ENCODE measurements at places on chromosomes 7 and 10. TPM values are rescaled to one million over a fixed set of nuclear protein-coding genes. Genes with fewer than 3 reads are reported as not detected.

DNA sequence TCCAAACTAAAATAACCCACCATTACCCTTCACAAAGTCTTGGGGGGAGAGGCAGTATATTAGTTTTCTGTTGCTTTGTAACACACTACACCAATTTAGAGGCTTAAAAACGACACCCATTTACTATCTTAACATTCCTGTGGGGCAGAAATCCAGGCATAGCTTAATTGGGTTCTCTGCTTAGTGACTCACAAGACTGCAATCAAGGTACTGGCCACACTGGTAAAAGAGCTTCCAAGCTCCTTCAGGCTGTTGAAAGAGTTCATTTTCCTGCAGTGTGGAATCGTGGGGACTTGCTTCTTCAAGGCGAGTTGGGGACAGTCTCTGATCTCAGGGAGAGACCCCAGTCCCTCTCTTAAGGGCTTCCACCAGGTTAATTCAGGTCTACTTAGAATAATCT is 139.1 kb downstream of the XPNPEP1 start:
- no peak for DNase-seq

DNA sequence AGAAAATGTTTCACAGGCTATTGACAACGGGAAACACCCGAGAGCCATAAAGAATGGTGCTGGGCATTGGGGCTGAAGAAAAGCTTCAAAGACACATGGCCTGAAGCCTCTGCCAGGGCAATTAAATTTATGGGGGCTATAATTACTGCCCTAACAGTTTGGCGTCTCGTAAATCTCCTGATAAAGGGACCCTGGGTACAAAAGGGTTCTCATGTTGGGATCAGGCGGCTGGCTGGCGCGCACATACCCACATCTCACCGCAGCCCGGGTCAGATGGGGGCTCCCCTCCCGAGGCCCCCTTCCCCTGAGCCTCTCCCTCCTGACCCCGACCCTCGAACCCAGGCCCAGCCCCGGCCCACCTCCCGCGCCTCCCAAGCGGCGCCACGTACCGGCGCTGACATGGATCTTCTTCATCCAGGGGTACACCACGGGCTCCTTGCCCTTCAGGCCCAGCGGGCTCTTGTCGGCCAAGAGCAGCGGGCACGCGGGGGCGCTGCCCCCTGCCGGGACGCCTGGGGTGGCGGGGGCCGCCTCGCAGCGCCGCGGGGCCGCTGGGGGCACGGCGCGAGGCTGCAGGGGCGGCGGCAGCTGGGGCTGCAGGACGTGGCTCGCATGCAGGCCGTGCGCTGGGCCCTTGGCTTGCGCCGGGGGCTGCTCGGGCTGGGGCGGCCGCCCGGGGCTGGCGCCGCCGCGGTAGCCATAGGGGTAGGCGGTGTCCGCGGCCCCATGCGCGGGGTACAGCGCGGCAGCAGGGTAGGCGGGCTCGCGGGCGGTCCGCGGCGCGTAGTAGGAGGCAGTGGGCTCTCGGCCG is 623 bp downstream of the HOXA4 start:
- no peak for DNase-seq

DNA sequence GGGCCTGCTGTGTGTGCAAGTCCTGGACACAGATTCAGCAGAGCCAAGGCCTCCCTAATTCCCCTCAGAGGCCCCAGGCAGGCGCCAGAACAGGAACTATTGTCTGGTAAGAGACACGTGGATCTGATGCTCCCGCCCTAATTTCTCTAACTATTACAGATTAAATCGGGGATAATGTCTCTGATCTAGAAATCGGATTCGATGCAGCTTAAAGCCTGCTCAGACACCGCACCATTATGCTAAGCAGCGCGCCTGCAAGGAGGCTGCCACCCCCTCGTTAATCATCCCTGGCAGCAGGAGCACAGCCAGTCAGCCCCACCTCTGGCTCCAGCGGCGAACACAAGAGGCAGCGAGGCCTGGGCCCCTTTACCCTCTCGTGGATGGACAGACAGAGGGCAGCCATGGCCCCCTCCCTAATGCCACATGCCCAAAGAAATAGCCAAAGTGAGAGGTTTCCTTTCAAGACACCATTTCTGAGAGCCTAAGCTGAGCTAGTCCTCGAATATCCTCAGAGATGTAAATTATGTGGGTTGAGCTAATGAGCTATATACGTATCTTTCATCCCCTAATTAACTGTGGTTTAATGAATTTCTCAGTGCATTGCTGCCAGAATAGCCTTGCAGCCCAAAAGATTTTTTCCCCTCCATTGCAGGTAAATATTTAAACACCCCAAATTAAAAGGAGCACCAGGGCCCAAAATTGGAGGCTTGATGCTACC is 122.1 kb downstream of the GRID1 start:
- DNase-seq: no peak

DNA sequence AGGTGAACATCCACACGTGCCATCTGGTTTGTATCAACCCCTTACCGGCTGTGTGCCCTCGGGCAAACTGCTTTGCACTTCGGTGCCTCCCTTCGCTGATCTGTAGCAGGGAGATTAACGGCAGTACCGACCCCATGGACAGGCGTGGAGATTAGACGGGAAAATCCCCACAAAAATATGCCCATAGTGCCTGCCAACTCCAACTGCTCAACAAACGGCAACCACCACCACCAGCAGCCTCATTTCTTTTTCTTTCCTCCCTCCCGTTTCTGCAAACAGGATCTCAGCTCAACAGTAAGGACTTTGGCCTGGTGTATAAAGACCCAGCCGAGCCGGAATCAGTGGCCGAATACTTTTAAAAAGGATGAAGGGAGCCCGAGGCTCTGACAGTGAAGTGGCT is 31.0 kb downstream of the CHST15 start:
- no peak for DNase-seq

DNA sequence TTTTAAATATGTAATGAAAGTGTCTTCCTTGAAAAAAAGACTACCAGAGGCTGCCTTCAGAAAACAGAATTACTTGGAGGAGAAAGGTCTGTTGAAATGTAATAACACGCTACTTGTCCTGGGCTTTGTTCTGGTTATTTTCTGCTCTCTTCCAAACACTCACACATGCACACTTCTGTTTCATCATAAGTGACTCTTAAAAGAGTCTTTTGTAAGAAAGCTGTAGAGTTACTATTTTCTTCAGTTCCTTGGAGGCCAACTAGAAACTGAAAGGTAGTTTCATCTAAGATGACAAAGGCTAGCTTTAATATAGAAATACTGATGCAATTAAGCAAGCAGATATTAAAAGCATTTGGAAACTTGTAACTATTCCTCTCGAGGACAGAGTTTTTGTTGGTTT is 39.1 kb downstream of the TASOR2 start:
- DNase-seq: no peak

DNA sequence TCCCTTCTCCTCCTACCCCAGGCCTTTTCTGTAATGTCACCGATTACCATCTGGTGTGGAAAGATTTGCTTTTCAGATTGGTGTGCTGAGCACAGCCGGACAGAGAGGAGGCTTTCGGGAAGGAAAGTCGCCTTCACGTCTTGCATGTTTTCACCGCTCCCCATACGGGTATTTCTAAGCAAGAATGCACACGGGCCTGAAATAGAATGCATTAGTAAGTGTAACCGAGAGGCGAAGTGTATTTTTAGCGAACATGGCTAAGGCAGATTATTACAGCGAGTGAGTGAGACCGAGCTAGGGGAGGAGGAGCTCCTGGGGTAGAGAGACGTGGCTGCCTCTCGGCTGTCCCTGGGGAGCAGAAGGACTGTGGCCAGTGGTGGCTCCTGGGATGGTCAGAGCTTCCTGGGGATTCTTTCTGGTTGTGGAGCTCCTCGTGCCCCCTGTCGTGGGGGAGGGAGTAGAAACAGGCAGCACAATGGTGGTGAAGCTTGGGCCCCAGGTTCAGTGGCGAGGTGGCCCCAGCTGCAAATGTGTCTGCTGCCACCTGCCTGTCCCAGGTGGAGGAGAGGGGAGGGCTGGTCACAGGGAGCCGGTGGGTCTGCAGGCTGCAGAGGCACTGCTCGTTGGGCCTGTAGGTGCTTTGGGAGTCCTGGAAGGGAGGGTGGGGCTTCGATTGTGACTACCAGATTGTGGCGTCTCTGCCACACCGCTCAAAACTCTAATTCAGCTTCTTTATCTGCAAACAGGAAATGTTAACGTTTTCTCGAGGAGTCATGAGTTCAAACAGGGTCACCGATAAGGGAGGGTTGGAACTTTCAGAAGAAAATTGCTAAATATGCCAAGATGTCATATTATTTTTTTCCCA is 135.8 kb downstream of the CAMK1D start:
- no peak for DNase-seq

DNA sequence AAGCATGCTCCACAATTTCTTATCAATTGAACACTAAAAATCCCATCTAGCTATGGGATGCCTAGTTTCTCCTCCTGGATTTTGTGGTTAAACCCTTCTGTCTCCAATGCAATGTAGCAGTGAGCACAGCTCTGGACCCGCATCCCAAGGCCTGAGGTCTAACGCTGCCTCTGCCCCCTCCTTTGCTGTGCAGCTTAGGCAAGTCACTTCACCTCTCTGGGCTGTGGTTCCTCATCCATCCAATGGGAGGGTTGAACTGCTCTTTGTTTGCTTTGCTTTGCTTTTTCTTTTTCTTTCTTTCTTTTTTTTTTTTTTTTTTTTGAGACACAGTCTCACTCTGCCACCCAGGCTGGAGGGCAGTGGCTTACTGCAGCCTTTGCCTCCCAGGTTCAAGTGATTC is 69.2 kb downstream of the PARP12 start:
- no peak for DNase-seq

DNA sequence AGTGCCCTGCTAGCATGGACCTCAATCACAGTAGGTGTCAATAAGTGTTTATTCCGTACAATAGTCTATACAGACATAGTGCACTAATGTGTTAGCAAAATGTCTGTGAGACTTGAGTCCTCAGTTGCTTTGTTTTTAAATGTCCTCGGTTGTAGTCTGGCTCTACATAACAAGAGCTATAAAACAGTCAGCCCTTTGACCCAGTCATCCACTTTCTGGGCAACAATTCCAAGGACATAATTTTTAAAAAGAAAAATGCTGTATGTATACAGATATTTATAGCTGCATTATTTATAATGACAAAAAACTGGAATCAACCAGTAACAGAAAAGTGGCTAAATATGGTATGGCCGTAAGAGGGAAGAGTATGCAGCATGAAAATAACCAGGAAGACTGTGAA is 2.8 kb upstream of the PDLIM1 start:
- no peak for DNase-seq

- peak; percentile 7 for DNase-seq
Measured at GRCh38 chr7:68224041-68224741, 1227.6 kb downstream of the TYW1 start.

TMEM196 gene
- not detected for total RNA-seq

TCERG1L gene
- not detected for total RNA-seq

GTF2IRD1 gene
- 16.4 TPM for total RNA-seq

ACSM6 gene
- not detected for total RNA-seq

C10orf67 gene
- 2.2 TPM for total RNA-seq

FAM25G gene
- total RNA-seq: not detected

PLXDC2 gene
- 45.5 TPM for total RNA-seq

CYP3A5 gene
- total RNA-seq: 25.2 TPM

BAMBI gene
- total RNA-seq: 11.6 TPM

TEX47 gene
- total RNA-seq: not detected
